ENCODE measurements at places on chromosomes 16 and 17. TPM values are rescaled to one million over a fixed set of nuclear protein-coding genes. Genes with fewer than 3 reads are reported as not detected.

CCDC200 gene
- not detected for total RNA-seq

DNA sequence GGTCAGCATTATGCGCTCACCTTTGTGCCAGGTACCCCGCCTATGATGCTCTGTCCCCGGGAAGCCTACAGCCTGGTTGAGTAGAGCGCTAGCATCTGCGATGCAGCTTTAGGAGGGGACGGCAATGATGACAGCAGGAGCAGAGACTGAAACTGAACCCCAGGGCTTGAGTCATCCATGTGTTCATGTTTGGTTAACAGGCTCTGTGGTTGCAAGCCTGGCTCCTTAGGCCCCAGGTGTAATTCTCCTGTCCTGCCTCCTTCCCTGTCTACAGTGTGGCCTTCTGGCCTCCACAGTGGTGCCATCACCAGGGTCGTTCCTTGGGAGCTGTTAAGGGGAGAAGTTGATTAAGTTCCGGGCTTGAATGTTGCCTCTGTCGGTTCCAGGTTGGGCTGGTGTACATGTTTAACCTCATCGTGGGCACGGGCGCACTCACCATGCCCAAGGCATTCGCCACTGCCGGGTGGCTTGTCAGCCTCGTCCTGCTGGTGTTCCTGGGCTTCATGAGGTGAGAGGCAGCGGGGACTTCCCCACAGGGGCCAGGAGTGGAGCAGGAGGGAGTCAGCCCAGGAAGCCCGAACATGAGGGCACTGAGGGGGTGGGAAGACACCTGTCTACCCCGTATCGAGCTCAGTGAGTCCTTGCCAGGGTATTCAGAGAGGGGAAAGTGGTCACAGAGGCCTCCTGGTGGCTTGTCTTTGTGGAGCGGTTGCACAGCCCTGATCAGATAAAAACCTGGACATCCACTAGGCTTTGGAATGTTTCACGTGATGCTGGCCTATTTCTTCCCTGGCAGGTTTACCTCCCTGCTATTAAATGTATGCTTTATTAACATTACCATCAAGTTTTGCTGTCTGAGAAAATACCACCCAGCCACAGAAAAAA, 9.2 kb upstream of the NAT9 start:
- DNase-seq: no peak

DNA sequence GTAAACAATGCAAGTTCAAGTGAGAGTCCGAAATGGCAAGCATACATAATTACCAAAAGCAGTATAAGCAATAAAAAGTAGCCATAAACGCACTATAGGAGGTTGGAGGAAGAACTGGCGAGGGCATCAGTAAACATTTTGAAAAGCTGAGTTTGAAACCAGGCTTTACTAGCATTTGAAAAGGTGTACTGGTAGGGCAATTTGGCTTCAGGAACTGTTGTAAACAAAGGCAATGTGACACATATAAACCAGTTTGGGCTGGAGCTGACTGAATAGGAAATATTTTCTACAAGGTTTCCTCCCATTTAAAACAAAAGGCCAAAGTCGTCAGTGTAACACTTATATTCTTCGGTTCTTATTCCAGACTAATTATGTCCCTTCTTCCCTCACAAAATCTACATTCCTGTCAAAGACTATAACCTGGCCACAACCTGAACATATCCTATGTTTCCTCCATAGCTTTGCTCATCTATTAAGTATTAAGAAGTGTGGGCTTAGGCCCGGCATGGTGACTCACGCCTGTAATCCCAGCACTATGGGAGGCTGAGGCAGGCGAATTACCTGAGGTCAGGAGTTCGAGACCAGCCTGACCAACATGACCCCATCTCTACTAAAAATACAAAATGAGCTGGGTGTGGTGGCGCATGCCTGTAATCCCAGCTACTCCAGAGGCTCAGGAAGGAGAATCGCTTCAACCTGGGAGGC, 7.8 kb downstream of the CBX1 start:
- no peak for DNase-seq

GRCh38 chr16:59905131-59905530, 1171.0 kb upstream of the GOT2 start:
- no peak for DNase-seq

DNA sequence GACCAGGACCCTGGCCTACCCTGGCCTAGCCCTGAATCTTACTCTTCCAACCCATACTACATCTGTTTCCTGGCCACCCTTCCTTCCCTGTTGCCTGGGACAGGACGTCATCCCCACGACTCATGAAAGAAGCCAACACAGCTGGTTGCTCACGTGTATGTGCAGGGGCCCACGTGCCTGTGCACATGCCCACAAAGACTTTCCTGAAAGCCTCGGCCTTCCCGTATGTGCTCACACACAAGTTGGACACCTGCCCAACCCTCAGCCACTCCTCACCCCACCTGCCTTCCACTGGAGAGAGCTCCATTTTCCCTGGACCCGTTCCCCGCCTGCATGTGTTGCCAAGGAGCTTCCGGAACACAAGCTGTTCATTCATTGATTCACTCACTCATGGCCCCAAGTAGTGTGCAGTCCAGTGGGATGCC, 7.0 kb downstream of the PLXDC1 start:
- no peak for DNase-seq

CEMP1 gene
- 0.26 TPM for total RNA-seq

DNA sequence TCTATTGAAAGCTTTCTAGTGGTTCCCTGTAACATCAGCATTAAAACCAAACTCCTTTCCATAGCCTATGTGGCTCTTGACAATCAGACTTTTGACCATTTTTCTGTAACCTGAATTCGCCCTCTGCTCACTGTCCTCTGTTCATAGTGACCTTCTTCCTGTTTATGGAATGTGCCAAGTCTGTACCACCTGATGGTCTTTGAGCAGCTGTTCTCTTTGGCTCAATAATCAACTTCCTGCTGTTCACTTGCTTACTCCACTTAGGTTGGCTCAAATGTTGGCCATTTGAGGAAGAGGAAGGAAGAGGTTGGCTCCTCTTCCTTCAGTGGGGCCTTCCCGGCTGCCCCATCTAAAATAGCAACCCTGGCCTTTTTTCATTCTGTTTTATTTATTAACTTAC, 251.5 kb downstream of the CA10 start:
- no peak for DNase-seq

DNA sequence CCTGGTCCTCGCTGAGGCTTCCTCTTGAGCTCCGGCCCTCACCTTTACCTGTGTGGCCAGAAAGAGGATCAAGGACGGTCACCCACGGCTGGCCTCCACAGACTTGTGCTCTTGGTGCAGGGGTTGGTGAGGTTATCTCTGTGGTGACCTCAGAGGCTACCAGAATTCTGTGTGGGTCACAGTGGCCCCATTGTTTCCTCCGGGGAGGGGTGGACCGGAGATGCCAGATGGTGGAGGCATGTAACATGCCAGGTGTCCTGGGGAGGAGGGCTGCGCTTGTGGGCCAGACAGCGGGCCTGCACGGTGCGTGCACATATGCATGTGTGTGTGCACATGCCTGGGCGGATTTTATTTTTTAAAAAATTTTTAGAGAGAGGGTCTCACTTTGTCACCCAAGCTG, 6.3 kb downstream of the SGCA start:
- DNase-seq: no peak
